NCI-H524 (cell line): ENCODE measurements at places on chromosomes 6 and 20.
A peak's percentile ranks its signal among the peaks of the same experiment; 100 is the strongest.

DNA sequence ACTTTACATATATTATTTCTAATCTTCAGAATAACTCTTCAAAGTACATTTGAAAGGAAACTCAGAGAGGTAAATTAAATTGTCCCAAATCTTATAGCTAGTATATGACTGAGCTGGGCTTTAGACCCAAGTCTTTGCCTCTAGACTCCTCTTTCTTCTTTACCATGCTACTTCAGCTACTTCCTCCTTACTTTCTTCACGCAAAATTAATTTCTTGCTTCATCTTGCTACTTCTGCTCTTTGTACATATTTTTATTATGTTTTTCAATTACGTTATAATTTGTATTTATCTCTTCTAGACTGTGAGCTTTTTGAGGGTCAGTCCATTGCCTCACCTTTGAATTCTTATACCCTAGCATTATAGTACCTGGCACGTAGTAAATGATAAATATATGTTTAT, 5.3 kb downstream of the TMEM170B start:
- DNase-seq, result no peak

DNA sequence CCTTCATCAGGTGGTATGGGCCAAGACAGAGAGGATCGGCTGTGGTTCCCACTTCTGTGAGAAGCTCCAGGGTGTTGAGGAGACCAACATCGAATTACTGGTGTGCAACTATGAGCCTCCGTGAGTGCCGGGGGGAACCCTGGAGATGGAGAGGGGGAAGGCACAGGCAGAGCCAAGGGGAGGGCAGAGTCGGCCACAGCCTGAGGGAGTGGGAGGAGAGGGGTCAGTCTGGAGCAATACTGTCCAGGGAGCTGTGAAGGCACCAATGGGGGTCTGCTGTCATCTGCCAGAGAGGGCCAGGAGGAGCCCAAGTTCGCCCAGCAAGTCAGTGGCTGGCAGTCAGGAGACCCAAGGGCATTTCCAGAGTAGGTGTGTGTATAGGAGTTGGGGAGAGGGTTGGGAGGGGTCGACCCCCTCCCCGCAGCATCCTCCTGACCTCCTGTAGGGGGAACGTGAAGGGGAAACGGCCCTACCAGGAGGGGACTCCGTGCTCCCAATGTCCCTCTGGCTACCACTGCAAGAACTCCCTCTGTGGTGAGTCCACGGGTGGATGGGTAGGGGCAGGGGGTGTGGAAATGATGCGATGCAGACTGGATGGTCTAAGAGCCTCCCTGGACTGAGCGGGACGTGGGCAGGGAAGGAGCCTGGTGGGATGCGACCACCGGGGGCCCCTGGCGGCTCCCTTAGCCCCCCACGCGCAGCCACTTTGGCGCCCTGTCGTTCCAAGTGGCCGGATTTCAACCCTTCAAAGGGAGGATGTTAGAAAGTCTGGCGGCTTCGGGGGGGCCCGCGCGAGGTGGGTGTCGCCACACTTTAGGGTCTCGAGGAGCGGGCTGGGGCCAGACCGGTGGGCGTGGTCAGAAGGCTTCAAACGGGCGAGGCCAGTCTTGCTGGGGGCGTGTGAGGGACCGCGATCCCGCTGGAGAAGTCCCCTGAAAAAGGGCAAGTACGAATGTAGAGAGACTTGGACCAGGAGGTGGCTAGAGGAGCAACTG, 7.2 kb downstream of the PI16 start:
- no peak for DNase-seq

DNA sequence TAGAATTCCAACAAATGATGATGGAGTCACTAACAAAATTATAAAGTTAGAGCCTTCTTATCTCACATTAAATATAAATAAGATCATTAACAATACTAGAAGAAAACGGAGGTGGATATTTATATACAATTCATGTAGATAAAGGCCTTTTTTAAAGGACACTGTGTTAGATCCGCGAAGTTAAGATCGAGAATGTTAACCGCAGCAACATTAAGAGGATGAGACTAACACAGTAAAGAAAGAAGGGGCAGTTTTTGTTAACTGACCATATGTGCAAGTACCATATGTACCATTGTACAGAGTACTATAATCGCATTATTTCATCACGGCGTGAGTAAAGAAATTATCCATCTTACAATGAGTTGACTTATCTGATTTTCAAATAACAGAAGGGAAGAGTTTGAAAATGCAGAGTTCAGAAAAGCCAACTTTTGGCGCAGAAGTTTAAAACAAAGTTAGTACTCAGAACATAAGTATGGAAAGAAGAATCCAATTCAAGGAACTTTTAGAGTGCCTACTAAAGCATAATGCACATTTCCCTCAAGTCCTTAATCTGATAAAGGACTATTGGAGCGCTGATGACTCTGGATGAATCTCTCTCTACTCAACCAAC, 1.4 kb downstream of the FBXL4 start:
- DNase-seq, result peak; percentile 80

- no peak for DNase-seq
These were observed 230.4 kb downstream of the TAF4 start for GRCh38 chr20:61835301-61835700.
